ENCODE measurements at places on chromosomes 12 and 14.

- H3K4me1 ChIP-seq: peaks cover 14% of the 10 kb centered on the region
- H3K27me3 ChIP-seq: no peaks in the 10 kb centered on the region
- peak; percentile 40 for DNase-seq
- H3K27ac ChIP-seq: peak overlapping the region; percentile 82
- H3K36me3 ChIP-seq: no peaks in the 10 kb centered on the region
- H3K4me3 ChIP-seq: no peak overlapping the region
Measured at GRCh38 chr12:72618764-72619163, 346.6 kb downstream of the TRHDE start.

- no peaks in the 10 kb centered on the region for H3K27me3 ChIP-seq
- H3K4me1 ChIP-seq: peaks cover 21% of the 10 kb centered on the region
- H3K4me3 ChIP-seq: no peak overlapping the region
- no peak for DNase-seq
- H3K36me3 ChIP-seq: no peaks in the 10 kb centered on the region
Measured at GRCh38 chr12:92301356-92301755, 155.7 kb upstream of the BTG1 start.

DNA sequence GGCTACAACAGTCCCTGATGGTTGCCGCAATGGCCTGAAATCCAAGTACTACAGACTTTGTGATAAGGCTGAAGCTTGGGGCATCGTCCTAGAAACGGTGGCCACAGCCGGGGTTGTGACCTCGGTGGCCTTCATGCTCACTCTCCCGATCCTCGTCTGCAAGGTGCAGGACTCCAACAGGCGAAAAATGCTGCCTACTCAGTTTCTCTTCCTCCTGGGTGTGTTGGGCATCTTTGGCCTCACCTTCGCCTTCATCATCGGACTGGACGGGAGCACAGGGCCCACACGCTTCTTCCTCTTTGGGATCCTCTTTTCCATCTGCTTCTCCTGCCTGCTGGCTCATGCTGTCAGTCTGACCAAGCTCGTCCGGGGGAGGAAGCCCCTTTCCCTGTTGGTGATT, 16.9 kb downstream of the GPRC5A start:
- H3K36me3 ChIP-seq: peaks cover 43% of the 10 kb centered on the region
- DNase-seq: no peak
- H3K27ac ChIP-seq: peak overlapping the region; percentile 89
- H3K4me1 ChIP-seq: peaks cover 39% of the 10 kb centered on the region
- no peaks in the 10 kb centered on the region for H3K27me3 ChIP-seq
- H3K4me3 ChIP-seq: no peak overlapping the region

- no peak for DNase-seq
- no peak overlapping the region for H3K4me3 ChIP-seq
- H3K4me1 ChIP-seq: peaks cover 12% of the 10 kb centered on the region
- H3K27ac ChIP-seq: no peak overlapping the region
- peaks cover 23% of the 10 kb centered on the region for H3K27me3 ChIP-seq
Measured at GRCh38 chr14:45658226-45658916, 405.4 kb upstream of the MIS18BP1 start.

DNA sequence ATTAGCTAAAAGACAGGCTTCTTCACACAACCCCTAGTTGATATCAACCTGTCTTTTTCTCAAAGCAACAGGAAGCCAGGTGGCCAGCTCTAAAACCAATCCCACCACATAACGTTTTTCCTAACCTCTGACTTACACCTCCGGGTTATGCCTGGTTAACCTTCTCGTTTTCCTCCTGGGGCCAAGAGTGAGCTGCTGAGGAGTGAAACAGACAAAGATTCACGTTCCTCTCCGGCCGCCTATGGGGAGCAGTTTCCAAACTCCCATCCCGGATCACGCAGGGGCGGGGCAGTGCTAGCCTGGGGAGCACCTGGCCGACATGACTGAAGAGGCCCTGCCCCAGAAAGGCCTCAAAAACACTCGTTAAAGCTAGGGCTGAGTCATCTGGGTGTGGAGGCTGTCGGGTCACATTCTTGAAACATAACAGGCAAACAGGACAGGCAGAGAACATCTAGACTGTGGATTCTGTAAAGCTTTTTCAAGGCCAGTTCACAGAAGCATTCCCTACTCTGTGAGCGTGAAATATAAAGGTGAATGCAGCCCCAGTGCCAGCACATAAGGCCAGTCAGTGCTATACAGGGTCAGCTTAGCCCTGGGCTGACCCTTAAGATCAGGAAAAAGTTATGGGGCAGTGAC, 25.9 kb upstream of the LGALS3 start:
- no peaks in the 10 kb centered on the region for H3K27me3 ChIP-seq
- peak overlapping the region; percentile 32 for H3K4me3 ChIP-seq
- H3K4me1 ChIP-seq: peaks cover 33% of the 10 kb centered on the region

GRCh38 chr12:79933532-79934264, 1.2 kb downstream of the PPP1R12A start:
- no peak for DNase-seq
- no peaks in the 10 kb centered on the region for H3K27me3 ChIP-seq
- peak overlapping the region; percentile 98 for H3K27ac ChIP-seq
- H3K4me1 ChIP-seq: peaks cover 31% of the 10 kb centered on the region
- H3K4me3 ChIP-seq: peak overlapping the region; percentile 95
- H3K36me3 ChIP-seq: peaks cover 3% of the 10 kb centered on the region

GRCh38 chr14:31203414-31203742, 4.2 kb downstream of the HECTD1 start:
- DNase-seq: no peak
- H3K27ac ChIP-seq: no peak overlapping the region
- peaks cover 31% of the 10 kb centered on the region for H3K36me3 ChIP-seq
- H3K4me1 ChIP-seq: peaks cover 24% of the 10 kb centered on the region
